T-cell (primary cell): ENCODE measurements at places on chromosomes 6 and 20. TPM values are rescaled to one million over a fixed set of nuclear protein-coding genes. Genes with fewer than 3 reads are reported as not detected.
A peak's percentile ranks its signal among the peaks of the same experiment; 100 is the strongest.

Gene FGD2
- 7.4 TPM for total RNA-seq

- no peaks in the 10 kb centered on the region for H3K27me3 ChIP-seq
- peak within 1 kb of the TSS; percentile 77 for H3K4me3 ChIP-seq
- peak within 1 kb of the TSS; percentile 14 for H3K27ac ChIP-seq
- DNase-seq: no peak
Measured at GRCh38 chr20:23086056-23086566, at the start of gene CD93. Gene CD93, minus strand, starts transcription at chr20:23086324. Its CDS starts 132 bp downstream, at chr20:23086192.

DNA sequence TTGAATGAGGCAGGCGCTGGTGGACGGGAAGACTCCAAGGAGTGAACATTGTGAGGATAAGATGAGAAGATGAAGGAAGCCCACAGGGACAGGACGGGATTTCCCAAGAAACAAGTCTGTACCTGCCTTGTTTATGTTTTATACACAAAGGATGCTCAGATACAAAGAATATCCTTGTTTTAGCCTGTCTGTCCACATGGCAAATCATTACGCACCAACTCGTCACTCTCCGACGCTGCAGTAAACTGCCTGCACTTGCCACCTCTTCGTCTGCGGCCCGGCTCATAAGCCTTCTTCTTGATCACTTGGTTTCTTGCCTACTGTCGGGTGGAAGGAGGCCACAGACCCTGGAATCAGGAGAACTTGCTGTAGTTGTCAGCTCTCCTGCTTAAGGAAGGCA lies 85.4 kb downstream of the CD83 start:
- no peaks in the 10 kb centered on the region for H3K27me3 ChIP-seq
- no peak for DNase-seq
- H3K36me3 ChIP-seq: no peaks in the 10 kb centered on the region

DNA sequence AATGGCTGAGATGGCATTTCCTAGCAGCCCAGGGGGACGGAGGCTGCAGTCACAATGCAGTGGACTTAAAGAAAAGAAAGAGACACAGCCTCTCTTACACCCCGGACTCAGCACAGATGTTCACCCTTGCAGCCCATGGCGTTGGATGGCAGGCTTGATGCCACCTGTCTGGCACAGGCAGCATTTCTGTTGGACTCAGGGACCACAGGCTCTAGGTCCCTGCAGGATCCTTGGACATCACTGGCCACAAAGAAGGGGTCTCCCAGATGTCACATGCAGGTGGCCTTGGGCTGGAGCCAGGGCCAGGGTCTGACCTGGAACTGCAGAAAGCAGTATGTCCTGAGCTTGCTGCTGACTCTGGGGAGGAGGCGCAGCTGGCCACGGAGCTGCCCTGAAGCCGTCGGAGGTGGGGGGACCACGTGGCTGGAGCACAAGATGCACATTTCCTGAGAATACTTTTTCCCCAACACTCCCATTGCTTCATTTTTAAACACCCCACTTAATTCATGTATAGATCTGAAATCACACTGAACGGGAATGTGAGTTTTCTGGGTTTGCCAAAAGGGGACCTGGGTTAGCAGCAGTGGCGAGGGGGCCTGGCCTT lies 102.3 kb upstream of the SULF2 start:
- H3K27ac ChIP-seq: no peak overlapping the region
- no peaks in the 10 kb centered on the region for H3K27me3 ChIP-seq
- H3K4me3 ChIP-seq: no peak overlapping the region
- H3K4me1 ChIP-seq: no peaks in the 10 kb centered on the region
- no peak for DNase-seq

Gene TBX18
- total RNA-seq: not detected
